ENCODE measurements at places on chromosomes 5 and 9. TPM values are rescaled to one million over a fixed set of nuclear protein-coding genes. Genes with fewer than 3 reads are reported as not detected.

Gene SLC34A3
- total RNA-seq = 0.23 TPM

DNA sequence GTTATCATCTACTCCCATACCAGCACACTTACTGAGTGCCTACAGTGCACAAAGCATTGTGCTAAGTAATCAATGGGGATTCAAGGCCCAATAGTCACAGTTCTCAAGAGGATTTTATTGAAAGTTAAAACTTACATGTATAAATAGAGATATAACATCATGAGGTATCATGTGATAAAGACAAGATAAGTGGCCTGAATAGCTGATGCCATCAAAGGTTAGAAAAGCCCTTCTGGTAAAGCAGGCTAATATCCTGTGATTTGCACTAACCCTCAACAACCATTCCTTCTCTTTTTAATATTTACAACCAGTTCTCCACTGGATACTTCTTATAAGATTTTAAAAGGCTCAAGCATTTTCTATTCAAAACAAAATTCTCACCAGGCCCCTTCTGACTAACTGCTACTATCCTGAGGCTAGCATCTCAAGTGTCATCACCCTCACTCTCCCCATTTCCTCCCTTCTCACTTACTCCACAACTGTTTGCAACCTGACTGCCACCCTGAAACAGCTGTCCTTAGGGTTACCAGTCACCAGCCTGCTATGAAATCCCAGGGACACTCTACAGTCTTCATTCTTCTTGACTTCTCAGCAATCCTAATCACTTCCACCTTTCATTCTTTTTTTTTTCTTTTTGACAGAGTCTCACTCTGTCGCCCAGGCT, 377.9 kb downstream of the ENC1 start:
- no peak for DNase-seq
- H3K27me3 ChIP-seq = no peaks in the 10 kb centered on the region
- no peak overlapping the region for H3K27ac ChIP-seq
- no peaks in the 10 kb centered on the region for H3K36me3 ChIP-seq
- H3K4me3 ChIP-seq = no peak overlapping the region
- peaks cover 8% of the 10 kb centered on the region for H3K4me1 ChIP-seq

- DNase-seq = no peak
- H3K36me3 ChIP-seq = no peaks in the 10 kb centered on the region
Measured at GRCh38 chr5:135880278-135880677, 15.4 kb downstream of the IL9 start.

DNA sequence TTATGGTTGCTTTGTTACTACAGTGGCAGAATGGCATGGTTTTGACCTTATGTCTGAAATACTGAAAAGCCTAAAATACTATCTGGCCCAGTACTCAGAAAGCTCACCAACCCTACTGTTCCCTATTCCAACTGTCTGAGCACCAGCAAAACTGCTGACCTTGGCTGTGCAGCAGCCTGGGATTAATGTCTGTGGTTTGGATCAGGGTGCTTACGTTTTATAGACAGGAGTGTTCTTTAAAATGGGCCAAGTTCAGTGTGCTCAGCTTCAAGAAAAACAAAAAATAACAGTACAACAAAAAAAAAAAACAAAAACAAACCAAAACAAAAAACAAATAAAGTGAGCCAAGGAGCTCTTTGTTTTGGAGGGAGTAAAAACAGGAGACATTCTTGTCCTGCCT, 36.4 kb downstream of the SLC28A3 start:
- no peak overlapping the region for H3K4me3 ChIP-seq
- no peak overlapping the region for H3K27ac ChIP-seq
- peaks cover 4% of the 10 kb centered on the region for H3K4me1 ChIP-seq
- H3K27me3 ChIP-seq = no peaks in the 10 kb centered on the region
- H3K36me3 ChIP-seq = no peaks in the 10 kb centered on the region
- no peak for DNase-seq

Gene IL9
- total RNA-seq = not detected

Data from upper lobe of right lung (tissue), 1 donor.